HFF-Myc (cell line): ENCODE measurements at places on chromosomes 4 and X.

- DNase-seq, result no peak
Observed at GRCh38 chrX:71581210-71581609, 3.0 kb downstream of the GCNA start.

DNA sequence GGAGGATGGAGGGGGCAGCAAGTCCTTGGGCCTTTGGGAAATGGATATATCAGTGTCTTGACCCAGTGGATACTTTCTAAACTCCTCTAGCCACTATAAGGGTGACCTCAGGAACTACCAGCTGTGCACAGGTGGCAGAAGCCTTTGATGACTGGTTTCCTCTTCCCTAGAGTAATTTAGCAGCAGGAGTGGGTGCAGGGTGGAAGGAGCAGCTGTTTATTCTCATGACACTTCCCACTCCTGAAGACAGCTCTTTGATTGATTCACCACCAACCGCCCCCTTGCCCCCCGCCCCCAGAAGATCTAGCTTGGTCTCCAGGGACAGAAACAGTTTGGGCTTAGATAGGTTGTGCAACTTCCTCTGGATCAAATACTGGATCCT is 63.0 kb downstream of the GPC3 start:
- no peak for DNase-seq

- DNase-seq, result no peak
Observed at GRCh38 chr4:24104158-24104565, 214.3 kb upstream of the PPARGC1A start.

DNA sequence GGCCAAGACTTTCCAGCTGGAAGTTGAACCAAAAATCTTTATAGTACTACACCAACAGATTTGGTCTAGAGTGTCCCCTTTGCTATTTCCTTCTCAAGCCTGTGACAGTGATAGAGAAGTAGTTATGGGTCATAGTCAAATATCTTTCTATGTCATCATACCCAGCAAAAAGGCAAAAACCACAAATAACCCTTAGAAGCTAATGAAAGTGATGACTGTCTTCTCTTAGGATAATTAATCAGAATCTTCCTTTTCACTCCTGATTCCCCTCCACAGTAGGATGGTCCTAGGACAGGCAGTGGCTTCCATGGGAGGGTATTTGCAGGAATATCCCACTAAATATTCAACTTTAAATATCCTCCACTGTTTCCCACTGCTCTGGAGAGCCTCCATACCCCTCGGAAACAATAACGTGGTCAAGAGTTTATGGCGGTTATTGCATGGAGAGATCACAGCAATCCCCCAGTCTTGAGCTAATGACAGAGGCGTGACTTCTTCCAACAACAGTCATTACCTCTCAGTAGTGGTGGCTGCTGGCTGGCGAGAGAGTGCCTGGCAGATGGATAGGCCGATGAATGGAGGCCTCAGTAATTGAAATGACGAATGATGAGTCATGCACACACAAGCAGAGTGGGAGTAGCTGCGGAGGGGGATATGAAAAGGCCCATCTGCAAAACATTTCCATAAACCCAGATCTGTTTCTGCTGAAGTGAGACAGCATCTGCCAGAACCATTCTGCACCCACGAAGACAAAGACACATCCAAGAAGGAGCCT is 154.9 kb downstream of the STK32B start:
- DNase-seq, result peak; percentile 84

- DNase-seq, result no peak
Observed at GRCh38 chrX:23888887-23889501, 18.7 kb downstream of the APOO start.

GRCh38 chr4:3790006-3790561 is 23.9 kb downstream of the ADRA2C start:
- no peak for DNase-seq
